DMS79 treated with DMSO at 0.1 percent for 48 hours (cell line): ENCODE measurements at places on chromosomes 12 and 14.

DNA sequence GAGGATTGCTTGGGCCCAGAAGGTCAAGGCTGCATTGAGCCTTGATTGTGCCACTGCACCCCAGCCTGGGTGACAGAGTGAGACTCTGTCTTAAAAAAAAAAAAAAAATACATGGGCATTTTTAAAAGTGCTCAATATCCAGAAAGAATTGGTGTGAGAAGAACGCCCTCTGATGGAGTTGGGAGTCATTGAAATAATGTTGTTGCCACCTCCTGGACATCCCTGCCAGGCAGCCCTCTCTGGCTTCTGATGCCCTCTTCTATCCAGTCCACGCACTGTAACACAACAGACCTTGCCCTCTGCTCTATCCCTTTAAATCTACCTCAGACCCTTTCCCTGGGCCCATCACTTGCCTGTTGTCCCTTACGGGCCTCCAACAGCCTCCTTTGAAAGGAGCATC, 4.9 kb downstream of the PTGDR start:
- DNase-seq: no peak

- no peak for DNase-seq
Measured at GRCh38 chr14:51295646-51296263, 55.7 kb downstream of the TMX1 start.

DNA sequence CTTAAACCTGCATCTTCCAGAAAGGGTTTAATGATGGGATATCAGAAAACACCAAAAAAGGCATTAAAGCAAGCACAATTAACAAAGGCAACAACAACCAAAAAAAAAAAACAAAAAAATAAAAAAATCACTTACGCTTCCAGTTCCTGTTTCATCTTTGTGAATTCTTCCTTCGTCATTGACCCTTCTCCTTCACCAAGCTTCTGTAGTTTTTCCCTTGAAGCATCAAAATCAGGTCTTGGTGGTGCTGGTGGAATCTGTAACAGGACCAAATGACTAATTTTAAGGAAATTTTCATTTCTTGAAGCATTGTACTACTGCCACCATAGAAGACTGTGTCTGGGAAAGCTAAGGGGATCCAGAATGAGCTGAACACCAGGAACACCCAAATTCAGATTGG, 24.5 kb downstream of the SNX6 start:
- DNase-seq: no peak

DNA sequence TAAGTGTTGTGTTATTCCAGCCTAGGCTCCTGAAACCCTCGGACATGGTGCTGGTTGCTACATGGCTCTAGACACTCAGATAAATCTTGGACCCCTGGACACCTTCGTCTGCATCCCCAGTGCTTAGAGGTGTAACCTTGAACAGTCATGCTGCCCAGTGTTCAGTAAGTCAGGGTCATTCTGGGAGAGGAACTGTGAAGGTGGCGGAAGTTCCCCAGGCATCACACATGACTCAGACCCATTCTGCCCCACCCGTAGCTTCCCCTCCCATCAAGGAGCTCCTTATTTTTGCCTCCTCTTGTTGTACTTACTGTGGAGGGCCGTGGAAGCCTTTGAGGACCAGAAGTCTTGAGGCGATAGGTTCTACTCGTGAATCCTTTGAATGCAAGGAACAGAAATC, 18.1 kb upstream of the SSPN start:
- DNase-seq: no peak

DNA sequence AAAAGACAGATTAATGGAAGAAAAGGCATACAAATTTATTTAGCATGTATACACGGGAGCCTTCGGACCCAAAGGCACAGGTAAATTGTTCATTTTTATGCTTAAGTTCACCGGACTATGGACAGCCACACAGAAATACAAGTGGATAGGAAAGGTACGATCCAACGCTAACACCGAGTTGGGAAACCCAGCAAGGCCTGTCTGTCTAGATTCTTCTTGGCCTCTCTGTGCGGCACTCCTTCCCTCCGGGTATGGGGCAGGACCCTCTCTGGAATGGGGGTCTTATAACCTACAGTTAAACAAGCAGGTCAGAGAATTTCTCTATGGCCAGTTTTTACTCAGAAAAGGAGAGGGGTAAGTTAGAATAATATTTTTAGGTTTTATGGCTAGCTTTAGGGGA, 23.4 kb upstream of the ZDHHC17 start:
- DNase-seq: no peak

GRCh38 chr14:104769324-104770071, 16.6 kb downstream of the SIVA1 start:
- DNase-seq: no peak

DNA sequence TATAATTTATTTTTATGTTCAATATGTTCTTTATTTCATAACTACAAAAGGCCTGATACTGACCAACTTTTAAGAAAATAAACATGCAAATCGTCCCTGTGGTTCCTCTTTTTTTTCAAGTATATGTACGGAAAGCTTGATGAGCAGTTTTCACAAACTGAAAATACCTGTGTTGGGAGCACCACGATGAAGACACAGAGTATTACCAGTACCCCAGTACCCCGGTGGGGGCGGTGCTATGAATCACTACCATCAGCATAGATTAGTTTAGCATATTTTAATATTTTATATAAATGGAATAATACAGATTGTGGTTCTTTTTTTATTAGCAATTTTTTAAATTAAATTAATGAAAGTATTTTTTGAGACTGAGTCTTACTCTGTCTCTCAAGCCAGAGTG, 7.0 kb downstream of the B4GALNT3 start:
- DNase-seq: no peak

DNA sequence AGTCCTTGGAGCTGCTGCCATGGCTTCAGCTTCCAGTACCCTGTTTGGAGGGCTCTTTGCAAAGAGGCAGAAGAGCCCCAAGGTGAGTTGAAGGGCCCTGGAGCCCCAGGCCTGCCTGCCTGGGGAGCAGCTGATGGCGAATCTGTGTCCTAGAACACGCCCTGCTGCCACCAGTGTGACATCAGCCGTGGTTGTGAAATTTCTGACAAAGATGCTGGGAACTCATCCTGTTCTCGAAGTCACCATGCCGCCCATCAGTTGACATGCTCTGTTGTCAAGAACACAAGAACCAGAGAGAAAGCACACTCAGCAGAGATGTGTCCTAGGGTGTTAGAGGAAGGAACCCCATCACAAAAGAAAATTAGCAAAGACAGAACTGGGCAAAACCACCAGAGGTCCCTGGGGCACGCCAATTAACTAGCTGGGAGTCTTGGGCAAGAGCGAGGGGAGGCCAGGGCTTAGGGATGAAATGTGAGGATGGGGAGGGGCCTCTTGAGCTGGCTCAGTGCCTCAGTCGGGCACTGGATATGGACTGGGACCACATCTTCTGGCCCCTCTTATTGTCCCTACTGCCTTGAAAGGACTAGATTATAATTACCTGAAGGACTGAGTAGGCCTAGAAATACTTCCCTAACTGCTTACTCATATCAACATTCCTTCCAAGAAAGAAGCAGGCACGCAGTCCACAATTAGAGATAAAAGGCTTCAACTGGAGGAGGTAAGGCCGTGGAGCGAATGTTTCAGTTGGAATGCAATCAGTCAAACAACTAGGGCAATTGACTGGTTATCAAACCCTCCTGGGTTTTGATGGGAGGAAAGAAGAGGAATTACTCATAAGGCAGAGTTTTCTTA, 163.1 kb downstream of the CACNA1C start:
- DNase-seq: no peak

GRCh38 chr14:49849213-49849847, 3.3 kb downstream of the NEMF start:
- DNase-seq: peak; percentile 21
